ENCODE measurements at places on chromosomes 6 and 20. TPM values are rescaled to one million over a fixed set of nuclear protein-coding genes. Genes with fewer than 3 reads are reported as not detected.

The BNIP5 gene
- not detected for total RNA-seq

The VSTM2L gene
- total RNA-seq = 0.53 TPM

The PLEKHG1 gene
- total RNA-seq = 5.0 TPM

The C6orf141 gene
- 0.25 TPM for total RNA-seq

The HLA-DPA1 gene
- 2.8 TPM for total RNA-seq

Data from aortic smooth muscle cell (primary cell).